Coronary artery (tissue), 2 donors: ENCODE measurements at places on chromosomes 11 and 22.

DNA sequence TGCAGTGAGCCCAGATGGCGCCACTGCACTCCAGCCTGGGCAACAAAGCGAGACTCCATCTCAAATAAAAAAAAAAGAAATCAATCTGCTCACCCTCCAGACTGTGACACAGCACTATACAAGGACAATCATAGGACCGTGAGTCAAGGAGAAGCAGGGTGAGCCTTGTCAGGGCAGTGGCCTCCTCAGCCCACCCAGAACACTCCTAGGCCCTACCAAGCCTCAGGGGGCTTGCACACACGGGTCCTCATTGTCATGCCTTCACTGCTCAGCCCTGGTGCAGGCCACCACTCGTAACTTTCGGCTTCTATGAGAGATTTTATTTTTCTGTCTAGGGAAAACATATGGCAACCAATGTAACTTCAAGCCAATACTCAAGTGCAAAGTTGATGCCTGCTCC lies 35.8 kb downstream of the DGCR2 start:
- DNase-seq, result peak; percentile 8

DNA sequence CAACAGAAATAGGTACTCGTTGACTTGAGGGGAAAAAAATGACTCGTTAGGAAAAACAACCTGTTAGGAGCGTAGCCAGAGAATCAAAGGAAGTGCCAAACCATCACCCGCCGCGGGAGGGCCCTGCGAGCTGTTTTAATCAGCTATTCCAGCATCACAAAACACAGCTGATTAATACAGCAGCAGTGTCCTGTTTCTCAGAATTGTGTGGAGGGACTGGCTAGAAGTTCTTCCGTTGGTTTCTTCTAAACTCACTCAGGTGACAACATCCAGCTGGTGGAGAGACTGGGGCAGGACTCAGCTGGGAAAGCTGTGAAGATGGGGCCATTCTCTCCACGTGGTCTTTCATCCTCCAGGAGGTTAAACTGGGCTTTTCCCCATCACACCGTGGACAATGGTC lies 28.0 kb downstream of the HSPA8 start:
- no peak for DNase-seq

DNA sequence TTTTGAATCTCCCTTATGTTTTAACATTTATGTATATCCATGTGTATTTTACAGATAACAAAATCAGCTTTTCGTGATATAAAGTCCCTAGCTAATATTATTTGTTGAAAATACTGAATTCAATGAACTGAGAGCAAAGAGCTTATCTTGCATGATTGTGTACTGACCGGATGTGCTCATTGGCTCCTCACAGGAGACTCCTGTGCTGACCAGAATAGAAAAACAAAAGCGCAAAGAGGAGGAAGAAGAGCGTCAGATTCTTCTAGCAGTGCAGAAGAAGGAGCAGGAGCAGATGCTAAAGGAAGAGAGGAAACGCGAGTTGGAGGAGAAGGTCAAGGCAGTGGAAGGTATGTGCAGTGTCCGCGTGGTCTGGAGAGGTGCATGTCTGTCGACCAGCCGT lies 39.4 kb upstream of the SLC25A18 start:
- DNase-seq, result no peak

GRCh38 chr11:75536786-75537641 lies 11.3 kb upstream of the GDPD5 start:
- no peak for DNase-seq

- no peak for DNase-seq
Observed at GRCh38 chr11:10518123-10518522, 22.9 kb downstream of the RNF141 start.

GRCh38 chr11:62605467-62605866 lies 3.8 kb upstream of the MTA2 start:
- DNase-seq, result no peak

GRCh38 chr22:38940811-38941384 lies 16.5 kb upstream of the APOBEC3A start:
- no peak for DNase-seq

GRCh38 chr11:400241-400689 lies 6.3 kb downstream of the PKP3 start:
- DNase-seq, result no peak

DNA sequence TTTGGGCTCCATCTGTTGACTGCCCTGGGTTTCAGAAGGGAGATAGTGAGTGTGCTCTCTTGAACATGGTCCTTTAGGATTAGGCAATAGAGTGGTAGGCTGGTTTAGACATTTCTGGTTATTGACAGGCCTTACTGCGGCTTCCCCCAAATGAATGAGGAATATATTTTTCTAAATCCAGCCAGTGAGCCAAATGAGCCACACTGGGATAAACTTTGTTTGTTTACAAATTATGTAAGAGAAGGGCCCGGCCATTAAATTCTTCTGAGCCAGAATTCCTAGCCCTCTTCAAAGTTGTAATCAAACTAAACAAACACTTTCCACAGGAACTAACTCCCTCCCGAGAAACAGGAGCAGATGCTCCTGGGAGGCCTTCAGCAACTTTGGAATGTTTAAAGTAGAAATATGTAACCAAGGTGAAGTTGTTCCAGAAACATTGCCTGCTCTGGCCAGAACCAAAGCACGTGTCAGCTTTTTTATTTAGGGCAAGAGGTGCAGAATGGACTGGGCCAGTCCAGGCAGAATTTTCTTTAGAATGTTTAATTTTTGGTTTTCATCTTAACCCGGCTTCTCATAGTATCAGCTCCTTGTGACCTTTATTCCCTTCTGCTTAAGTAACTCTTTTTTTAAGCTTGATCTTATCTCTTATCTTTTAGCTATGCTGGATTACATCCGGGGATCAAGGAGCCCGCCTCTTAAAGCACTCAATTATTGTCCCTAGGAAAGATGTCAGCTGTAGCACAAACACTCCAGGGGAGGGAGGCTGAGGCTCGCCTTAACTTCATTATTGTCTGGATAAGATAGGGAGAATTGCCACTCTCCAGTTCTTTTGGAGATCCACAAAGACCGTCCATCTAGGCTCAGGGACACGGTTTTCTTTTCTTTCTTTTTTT lies 28.7 kb downstream of the ZNRF3 start:
- DNase-seq, result no peak

DNA sequence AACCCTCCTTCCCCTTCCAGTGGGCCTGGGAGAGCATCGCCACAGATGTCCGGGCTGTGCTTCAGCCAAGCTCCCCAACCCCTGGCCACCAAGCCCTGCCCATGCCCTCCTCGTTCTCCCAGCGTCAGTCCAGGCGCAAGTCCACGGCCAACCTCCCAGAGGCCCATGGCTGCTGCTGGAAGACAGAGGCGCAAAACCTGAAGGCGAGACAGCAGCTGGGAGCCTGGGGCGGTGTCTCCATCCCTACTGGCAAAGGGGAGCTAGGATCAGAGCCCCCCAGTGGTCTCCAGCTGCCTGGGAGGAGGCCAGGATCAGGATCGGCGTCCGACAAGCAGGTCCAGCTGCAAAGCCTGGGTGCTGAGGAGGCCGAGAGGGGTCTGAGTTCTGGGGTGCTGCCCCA lies 1.9 kb downstream of the TSGA10IP start:
- no peak for DNase-seq

DNA sequence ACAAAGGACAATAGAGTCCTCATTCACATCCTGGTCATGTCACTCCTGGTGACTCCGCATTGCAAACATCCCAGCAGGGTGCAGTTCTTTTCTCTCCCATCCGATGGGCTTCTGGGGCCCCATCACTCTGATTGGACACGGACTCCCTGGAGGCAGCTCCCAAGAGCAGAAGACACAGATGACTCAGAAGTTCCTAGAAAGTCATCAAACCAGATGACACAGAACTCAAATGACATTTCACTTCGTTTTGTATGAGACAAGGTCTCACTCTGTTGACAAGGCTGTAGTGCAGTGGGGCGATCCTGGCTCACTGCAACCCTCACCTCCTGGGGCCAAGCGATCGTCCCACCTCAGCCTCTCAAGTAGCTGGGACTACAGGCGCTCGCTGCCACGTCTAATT lies 33.2 kb downstream of the ZNF195 start:
- no peak for DNase-seq

- DNase-seq, result no peak
Observed at GRCh38 chr11:26573896-26574295, 1.8 kb upstream of the MUC15 start.

- DNase-seq, result no peak
Observed at GRCh38 chr22:11627436-11627797, 3900.6 kb upstream of the OR11H1 start.

- DNase-seq, result peak; percentile 62
Observed at GRCh38 chr11:117837070-117837776, 12.7 kb upstream of the FXYD2 start.

DNA sequence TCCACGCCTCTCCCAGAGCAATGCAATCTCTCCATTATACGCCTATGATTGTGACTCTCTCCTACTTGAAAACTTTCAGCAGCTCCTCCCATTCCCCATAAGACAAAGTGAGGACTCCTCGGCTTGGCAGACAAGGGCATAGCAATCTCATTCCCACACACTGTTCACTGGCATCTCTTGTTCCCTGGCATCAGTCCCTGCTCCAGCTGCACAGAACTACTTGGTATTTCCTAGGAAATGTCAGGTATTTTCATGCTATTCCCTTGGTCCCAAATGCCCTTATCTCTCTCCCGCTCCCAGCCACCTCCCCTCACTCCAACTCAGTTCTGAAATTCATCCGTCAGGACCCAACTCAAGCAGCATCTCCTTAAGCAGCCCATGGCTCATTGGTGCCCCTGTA lies 28.4 kb downstream of the TMPRSS5 start:
- no peak for DNase-seq

- no peak for DNase-seq
Observed at GRCh38 chr11:119505861-119506260, 82.9 kb upstream of the THY1 start.

DNA sequence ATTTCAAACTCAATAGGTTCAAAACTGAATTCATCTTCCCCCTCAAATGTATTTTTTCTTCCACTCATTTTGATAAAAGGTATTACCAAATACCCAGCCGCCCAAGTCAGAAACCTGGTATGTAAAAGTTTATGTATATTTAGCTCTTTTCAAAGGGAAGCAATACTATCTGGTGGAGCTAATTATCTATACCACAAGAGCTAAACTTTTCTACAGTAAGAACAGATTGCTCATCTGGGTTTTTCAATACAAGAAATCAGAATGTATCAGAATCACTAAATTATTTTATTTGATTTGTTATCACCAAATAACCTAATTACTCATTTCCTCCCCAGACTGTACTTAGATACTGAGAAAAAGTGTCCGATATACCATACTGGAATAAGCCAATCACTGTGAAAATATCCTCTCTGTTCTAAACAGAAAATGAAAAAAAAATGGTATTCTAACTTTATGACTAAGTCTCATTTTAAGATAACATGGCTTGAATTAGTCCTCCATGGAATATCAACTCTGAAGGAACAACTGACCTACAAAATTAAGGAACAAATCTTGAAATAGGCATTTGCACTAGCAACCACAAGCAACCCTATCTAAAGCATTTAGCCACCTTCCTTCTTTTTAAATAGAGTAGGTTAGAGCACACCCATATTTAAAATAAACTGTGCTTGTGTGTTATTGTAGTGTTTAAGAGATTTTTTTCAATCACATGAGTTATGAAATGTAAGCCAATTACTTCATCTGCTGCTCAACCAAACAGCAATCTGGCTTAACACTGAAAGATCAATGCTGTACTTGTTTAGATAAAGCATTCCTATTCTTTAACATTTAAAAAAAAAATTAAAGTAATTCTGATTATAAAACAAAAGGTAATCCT lies 35.0 kb downstream of the RDX start:
- no peak for DNase-seq

DNA sequence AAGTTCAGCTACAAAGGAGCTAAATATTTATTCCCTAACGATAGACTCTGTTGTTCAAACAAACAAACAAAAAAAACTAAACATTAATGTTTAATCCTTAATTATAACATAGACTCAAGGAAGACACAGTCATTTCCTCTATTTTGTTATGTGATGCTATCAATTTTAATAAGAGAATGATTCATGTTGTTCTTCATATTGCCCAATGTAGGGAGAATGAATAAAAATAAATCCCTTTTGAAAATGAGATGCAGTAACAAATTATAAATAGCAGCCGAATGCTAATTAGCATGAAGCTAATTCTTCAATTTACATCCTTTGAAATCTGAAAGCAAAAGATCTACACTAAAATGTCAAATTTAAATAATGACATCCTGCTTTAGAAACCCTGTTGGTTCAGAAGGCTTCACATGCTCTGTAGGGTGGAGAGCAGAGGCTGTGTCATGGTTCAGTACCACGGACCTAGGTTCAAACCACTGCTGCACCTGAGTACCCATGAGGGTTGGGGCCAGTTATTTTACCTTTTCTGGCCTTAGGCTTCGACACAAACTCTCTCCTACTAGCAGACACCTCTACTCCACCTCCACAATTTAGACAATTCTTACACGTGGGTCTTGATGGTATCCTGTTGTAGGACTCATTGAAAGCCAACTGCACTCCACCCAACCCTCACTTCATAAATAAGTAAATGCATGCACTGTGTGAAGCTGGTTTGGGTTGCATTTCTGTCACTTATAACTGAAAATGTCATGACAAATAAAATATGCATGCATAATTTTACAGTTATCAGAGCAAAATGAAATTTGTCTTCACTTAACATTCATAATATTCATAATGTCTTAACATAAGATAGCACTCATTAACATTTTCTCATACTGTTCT lies 89.0 kb downstream of the RRAS2 start:
- DNase-seq, result no peak

- DNase-seq, result peak; percentile 85
Observed at GRCh38 chr11:66070604-66071380, 720 bp downstream of the PACS1 start.

- DNase-seq, result peak; percentile 72
Observed at GRCh38 chr11:73404048-73404447, 27.8 kb downstream of the RELT start.

GRCh38 chr11:72673284-72673942 lies 809 bp downstream of the PDE2A start:
- no peak for DNase-seq

DNA sequence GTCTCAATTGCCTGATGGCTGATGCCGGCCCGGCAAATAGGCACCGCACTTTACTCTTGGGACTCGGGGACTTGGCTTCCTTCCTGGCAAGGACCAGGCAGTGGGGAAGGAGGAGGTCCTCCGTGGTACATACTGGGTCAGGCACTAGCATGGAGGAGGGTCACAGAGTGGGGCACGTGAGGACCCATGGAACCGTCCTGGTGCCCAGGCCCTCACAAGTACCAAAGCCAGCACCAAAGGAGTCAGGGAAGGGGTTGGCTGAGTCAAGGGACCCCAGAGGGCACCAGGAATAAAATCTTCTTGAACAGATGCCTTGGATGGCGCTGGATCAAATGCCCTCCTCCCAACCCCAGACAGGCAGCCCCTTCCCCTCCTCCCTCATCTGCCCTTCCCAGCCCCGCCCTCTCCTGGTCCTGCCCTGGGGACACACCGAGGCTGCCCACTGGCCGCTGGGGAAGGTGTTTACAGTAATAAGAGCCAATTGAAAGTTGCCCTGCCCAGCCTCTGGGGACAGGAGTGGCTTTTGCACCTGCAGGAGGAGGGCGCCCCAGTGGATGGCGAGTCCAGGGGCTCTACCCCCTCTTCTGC lies 5.6 kb upstream of the CARNS1 start:
- no peak for DNase-seq
